Left hindlimb (tissue), 1 donor: ENCODE measurements at places on chromosomes 2 and 18.

DNA sequence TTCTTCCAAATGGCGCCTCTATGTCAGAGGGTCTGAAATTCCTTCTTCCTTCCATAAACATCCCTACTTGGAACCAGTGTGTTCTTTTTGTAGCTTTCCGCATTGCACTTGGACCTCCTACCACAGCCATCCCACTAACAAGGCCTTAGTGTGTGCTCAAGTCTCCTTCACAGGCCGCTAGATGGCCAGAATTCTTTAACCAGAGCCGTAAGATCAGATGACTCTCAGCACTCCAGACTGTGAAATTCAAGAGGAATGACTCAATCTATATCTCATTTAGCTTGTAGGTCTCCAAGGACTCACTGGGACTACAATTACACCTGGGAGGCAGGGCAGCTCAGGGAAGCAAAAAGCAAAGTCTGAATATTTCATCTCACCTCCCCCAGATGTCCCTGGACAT, 298.9 kb downstream of the EIPR1 start:
- no peak for DNase-seq

GRCh38 chr2:177545981-177546585, 153.5 kb downstream of the AGPS start:
- no peak for DNase-seq

- DNase-seq: no peak
Observed at GRCh38 chr18:9696112-9696511, 12.0 kb upstream of the RAB31 start.

GRCh38 chr2:113806217-113806913, 49.9 kb upstream of the SLC35F5 start:
- DNase-seq: no peak

DNA sequence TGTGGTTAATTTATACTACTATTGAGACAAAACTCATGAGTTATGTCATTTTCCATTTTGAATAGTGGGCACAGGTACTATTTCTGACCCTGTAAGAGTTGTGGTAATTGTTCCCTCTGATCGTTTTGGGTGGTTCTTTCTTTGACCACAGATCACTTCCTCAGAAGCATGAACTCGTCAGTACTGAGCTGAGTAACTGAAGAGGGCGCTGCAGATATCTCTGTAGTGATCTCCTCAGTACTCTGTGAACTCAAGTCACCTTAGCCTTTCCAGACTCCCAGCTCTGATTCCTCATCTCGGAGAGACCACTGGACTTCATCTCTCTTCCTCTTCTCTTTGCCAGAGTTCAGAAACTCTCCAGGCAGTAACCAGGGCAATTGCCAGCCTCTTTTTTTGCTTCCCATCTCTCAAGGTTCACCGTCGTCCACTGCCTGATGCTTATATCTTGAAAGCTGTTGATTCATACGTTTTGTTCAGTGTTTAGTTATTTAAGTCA, 9.4 kb upstream of the IL1RL1 start:
- DNase-seq: no peak

DNA sequence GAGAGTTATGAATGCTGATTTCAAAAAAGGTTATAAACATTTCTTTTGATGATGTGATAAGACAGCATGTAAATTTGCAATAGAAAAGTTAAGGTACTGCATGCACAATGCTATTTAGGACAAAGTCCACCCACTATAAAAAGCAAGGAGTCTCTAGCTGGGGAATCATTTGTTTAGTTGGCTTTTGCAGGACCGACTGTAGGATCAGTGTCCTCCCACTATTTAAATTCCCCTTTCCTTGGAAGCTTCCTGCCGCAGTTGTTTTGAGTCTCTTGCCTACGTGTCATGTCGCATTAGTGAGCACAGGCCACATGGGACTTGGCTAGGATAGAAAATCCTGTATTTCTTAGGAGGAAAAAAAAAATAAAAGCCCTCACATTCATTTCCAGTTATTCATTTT, 13.1 kb downstream of the QPCT start:
- no peak for DNase-seq

GRCh38 chr2:194591192-194591591, 1065.8 kb upstream of the SLC39A10 start:
- no peak for DNase-seq

DNA sequence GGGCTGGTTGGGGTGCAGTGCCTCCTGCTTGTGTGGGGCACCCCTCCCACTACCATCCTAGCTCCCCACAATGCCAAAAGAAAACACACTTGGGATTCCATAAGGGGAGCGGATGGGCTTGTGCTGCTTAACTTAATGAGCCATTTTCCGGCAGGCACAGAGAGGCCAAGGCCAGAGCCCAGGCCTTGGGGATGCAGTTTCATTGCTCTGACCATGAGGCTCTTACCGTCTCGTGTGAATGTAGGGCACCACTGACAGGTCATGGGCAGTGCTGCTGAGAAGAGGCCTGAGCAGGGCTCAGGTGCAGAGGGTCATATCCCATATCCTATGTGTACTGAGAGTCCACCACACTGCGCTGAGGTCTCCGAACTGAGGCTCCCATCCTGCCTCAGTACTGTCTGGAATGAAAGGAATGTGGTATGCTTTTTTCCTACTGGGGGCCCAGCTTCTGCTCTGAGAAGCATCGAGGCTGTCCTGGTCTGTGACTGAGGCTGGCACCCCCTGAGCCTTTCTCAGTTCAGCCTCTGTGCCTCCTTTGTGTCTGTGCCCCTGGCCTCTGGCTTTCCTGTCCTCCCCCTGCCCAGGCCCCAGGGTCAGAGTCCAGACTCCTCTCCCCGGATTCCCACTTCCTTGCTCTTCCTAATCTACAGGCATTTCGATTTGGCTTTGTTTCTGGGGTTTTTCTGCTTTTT, 45.2 kb upstream of the MAPRE3 start:
- no peak for DNase-seq

DNA sequence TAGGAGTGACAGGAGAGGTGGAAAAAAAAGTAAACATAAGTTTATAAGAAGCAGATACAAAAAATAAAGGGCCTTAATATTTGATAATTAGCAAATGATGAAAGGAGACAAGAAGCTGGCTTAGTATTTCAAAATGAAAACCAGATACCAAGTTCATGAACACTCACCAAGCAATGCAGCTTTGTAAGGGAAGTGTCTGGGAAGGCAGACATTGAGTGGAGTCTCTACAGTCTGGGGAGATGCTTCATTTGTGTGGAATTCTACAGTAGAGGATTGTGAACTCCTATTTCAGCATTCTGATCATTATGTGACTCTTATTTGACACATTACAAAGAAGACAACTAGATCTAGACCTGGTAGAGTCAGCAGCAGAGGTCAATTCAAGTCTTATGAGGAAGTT, 1072.7 kb downstream of the DSC3 start:
- DNase-seq: no peak

GRCh38 chr2:228509021-228509420, 327.5 kb upstream of the SPHKAP start:
- no peak for DNase-seq

DNA sequence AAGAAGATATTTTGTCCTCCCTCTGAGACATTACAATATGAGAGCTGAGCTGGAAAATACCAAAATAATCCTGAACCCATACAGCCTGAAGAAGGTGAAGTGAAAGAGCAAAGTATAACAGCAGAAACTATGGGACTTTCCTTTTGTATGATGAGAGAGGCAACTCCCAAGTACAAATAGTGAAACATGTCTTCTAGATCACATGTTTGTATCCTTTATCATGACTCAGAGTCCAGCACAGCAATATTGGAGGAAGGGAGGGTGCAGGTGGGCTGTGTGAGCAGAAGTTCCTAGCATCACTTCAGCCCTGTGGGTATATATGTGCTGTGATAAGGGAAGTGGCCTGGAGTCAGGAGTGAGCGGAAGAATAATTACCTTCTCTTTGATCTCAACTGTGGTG, 265.6 kb upstream of the NRXN1 start:
- DNase-seq: no peak

DNA sequence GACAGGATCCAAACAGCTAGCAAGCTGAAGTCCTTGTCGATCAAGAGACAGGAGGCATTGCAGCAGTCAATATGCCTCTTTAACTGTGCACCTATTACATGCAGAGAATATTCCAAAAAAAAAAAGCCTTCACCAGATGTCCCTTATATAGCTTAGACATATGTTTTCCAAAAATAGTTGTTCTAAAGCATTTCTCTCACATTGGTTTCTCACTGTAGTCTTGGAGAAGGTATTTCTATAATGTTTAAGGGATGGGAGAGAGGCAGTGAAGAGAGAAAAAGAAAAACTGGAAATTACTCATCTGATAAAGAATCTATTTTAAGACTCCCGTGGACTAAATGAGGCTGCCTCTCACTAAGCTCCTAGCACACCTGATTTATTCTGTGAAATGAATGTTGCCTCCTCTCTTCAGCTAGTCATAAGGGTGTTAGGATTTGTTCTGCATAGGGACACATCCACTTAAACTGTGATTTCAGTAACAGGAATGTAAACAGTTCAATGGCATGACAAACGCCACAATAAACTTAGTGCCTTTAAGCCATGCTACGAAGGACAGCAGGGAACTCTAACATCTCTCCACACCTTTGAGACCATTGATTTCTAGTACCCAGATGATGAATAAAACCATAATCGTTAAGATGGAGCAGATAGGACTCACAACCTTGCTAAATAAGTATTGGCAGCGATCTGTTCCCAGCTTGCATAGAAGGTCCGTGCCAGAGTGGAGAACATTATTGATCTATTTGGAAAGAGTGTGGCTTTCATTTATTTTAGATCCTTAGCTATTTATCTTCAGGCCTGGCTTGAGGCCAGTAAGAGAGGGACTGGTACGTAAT, 98.6 kb upstream of the NCK2 start:
- no peak for DNase-seq

GRCh38 chr2:196927376-196928225, 1.1 kb upstream of the PGAP1 start:
- peak; percentile 44 for DNase-seq

GRCh38 chr2:135893374-135893794, 17.1 kb upstream of the MCM6 start:
- DNase-seq: no peak
